ENCODE measurements at places on chromosomes 3 and 15.

DNA sequence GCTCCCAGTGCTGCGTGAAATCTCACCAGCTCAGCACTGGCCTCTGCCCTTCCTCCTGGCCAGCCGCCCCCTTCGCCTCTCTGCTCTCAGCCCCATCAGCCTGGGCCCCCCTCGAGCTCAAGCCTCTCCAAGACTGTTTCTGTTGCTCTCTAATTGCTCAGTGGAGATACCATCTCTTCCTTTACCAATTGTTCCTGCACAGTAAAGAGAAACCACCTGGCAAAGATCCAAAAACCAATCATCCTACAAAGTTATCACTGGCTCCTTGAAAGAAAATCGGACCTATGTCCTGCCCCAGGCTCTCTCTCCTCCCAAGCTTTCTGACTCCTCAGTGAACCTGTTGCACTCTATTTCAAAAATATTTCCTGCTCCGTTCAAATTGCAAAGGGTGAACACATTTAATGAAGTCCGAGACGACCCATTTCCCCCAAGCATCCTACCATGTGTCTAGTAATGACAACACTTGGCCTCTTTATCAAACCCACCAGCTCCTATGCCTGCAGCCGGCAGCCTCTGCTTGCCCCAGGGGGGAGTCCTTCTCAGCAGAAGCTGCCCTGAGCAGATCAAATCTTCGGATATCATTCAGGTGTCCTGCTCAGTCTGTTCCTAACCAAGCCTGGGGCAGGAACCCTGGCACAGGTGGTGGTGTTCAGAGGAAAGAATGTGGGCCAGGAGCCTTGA is 53.7 kb upstream of the FAM174B start:
- no peak for DNase-seq

GRCh38 chr3:15064299-15064834 is 748 bp downstream of the MRPS25 start:
- no peak for DNase-seq

- no peak for DNase-seq
Measured at GRCh38 chr3:115891006-115891636, 267.8 kb downstream of the GAP43 start.

DNA sequence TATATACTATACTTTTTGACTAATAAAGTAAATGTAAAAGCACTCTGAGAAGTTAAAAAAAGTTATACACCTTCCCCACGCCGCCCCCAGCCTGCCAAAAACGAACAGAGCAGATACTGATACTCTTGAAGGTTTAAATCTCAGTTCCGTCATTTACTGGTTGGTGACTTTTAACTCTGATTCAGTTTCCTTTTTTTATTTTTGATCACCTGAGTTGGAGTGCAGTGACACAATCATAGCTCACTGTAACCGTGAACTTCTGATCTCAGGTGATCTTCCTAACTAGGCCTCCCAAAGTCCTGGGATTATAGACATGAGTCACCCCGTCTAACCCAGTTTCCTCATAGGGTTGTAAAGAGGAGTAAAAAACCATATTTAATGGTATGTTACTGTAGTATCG is 3.3 kb upstream of the TIPIN start:
- DNase-seq = no peak

DNA sequence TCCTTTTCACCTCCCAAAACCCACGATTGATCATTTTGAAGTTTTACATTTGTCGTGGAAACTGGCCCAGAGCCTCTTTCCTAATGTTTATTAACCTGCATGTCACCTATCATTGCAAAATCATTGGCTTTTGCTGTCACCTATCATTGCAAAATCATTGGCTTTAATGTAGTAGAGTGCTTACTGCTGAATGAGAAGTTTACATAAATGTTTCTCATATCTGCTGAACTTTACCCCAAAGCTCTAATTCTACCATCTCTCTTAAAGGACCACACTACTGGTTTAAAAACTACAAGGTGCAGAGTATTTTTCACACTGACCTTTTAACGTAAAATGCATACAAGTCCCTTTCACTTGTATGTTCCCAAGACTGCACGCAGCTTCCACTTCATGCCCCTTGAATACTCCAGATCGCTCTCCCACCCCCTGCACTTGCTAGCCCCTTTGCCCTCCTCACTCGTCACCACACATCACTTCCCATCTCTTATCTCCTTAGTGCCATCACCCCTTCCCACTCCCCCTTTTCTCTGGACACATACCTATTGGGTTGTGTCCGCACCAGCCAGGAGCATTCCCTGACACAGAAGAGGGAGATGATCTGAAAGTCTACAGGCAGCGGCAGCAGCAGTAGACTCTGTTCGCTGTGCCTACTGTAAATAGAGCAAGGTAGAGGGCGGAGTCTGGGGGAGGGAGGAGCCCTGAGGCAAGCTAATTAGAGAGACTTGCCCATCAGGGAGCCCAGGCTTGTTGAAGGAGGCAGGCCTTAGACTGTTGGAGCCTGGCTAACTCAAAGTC is 30.2 kb upstream of the ATOSA start:
- no peak for DNase-seq

- DNase-seq = no peak
Measured at GRCh38 chr15:42707068-42707467, 29.9 kb downstream of the CDAN1 start.

DNA sequence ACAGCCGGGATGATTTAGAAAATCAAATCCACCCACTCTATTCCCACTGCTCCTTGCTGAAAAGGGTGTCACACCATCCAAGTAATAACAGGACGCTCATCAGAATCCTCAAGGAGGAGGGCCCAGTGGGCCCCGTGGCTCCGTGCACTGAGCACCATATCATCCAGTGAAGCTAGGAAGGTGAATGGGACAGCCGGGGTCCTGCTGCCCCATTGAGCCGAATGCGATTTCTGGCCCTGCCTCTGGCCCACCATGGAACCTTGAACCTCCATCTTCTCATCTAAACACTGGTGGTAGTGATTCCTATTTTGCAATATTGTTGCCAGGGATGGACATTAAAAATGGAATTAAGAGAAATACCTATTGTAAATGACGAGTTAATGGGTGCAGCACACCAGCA is 99.1 kb upstream of the SLC6A11 start:
- no peak for DNase-seq

GRCh38 chr3:64318668-64319271 is 93.5 kb upstream of the PRICKLE2 start:
- DNase-seq = no peak

- DNase-seq = no peak
Measured at GRCh38 chr3:73784686-73785392, 160.1 kb upstream of the PDZRN3 start.

DNA sequence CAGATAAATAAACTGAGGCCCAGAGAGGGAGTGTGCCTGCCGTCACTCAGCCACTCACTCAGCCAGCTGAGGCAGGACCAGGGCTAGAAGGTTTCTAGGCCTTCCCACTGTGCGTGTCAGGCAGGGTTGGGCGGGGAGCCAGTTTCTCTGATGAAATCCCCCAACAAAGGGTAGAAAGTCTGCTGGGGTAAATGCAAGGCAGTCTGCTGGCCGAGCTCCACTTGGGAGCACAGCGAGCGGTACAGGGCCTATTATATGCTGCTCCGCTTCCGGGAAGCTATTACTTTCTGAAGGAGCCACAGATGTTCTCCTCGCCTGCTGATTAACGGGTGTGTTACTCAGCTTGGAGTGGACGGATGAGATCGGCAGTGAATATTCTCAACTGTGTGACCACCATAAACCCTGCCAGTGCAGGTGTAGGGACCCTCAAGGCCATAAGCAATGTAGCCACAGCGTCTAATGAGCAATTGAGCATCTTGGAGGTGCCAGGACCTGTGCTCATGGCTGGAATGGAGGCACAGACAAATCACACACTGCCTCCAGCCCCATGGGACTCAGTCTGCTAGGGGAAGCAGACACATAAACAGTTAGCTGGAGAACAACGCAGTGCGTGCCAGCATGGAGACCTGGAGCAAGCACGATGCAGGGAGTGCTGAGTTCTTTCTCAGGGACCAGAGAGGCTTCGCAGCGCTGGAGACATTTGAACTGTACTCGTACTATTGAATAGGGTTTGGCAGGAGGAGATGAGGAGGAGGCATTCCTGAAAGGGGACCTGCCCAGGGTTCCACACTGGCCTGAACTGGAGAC is 42.1 kb downstream of the CORO2B start:
- peak; percentile 95 for DNase-seq

- DNase-seq = no peak
Measured at GRCh38 chr3:38487323-38487722, 8.8 kb upstream of the EXOG start.

DNA sequence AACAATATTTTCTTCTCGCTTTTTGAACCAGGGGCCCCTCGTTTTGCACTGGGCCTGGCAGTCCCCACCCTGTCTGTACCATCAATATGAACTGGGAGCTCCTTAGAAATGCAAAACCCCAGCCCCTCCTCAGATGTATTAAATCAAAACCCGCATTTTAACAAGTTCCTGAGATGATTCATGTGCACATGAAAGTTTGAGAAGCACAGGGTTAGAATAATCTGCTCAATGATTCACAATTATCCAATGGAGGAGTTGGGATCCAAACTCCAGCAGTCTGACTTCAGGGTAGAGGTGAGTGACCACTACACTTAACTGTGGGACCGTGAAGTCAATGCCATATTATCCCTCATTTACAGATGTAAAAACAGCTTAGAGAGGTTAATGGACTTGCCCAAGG is 256.4 kb downstream of the IGSF11 start:
- DNase-seq = no peak

All from globus pallidus (tissue), 1 donor.